CD4-positive, alpha-beta T cell treated with Interleukin-21 for 1 hour (primary cell): ENCODE measurements at places on chromosomes 16 and 17.

GRCh38 chr16:49530427-49530970, 156.9 kb downstream of the C16orf78 start:
- DNase-seq, result no peak

GRCh38 chr17:41481036-41481435, at the start of gene KRT35:
KRT35 (minus strand) TSS chr17:41481151; CDS start chr17:41481097, 54 bp downstream.
- DNase-seq, result no peak

DNA sequence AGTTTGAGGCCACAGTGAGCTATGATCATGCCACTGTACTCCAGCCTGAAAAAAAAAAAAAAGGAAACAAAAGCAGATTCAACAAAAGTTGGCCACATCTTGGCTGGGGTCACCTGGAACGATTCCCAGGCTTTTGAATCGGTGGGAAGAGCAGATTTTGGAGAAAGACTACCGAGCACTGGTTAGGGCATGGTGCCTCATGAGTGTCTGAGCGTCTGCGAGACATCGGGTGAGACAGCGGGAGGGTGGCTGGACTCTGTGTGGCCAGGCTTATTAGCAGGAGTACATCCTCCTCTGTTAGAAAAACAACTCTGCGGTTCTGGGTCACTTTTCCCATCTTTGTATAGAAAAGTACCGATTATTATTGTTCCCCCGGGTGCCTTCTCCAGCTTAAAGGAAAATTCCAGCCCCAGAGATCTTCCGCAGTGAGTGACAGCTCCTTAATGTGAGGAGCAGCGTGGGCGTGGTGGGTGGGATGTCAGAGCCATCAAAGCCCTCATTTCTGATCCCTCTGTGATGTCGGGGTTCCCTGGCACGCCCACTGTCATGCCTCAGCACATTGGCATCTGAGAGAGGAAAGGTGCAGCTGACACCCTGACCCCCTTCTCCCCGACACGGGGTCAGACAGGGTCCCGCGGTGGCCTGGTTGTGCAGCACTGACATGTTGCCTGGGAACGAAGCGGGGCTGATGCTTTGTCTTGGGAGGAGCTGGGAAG, 6.9 kb downstream of the RGS9 start:
- DNase-seq, result no peak

DNA sequence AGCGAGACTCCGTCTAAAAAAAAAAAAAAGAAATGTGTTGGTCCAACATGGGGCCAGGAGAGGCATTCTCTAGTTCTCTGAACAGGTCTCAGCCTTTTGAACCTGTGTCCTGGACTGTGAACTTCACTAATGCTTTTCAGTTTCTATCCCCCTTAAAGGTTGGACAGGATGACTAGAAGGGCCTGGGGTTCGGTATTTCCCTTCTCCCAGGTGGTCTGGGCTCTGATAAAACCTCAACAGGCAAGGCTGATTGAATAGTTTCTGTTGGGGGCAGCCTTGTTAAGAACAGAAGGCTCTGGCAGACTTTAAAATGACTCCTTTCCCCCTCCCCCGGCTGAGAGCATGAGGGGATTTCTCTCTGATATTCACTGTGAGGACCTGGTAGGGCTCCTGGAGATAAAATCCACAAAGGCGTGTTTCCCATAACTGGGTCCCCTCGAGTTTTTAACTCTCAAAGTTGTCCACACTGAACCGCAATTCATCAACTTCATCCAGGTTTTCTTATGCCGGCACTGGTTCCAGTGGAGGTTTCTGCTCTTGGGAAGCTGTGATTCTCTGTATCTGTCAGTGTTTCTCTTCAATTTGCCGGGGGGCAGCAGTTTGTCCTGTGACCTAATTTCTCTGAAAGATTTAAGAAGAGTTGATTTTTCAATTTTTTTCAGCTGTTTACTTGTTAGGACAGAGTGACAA, 91.3 kb downstream of the METRNL start:
- no peak for DNase-seq

- no peak for DNase-seq
These were observed 632 bp downstream of the BAIAP3 start for GRCh38 chr16:1333854-1334700.

DNA sequence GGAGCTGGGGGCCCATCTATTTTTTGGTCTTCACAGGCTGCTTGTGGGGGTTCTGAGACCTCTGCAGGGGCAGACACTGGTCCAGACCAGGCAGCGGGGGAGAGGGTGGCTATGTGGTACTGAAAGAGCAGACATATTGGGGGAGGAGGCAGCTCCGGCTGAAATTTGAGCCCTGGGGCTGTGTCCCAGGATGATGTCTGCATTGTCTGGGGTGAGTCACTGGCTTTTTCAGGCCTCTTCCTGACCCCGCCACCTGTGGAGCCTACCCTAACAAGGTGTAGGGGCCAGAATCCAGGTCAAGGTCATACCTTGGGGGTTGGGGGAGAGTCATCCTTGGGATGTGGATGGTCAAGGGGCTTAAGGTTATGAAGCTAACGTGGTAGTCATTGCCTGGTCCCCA, 2.4 kb downstream of the CORO6 start:
- no peak for DNase-seq

DNA sequence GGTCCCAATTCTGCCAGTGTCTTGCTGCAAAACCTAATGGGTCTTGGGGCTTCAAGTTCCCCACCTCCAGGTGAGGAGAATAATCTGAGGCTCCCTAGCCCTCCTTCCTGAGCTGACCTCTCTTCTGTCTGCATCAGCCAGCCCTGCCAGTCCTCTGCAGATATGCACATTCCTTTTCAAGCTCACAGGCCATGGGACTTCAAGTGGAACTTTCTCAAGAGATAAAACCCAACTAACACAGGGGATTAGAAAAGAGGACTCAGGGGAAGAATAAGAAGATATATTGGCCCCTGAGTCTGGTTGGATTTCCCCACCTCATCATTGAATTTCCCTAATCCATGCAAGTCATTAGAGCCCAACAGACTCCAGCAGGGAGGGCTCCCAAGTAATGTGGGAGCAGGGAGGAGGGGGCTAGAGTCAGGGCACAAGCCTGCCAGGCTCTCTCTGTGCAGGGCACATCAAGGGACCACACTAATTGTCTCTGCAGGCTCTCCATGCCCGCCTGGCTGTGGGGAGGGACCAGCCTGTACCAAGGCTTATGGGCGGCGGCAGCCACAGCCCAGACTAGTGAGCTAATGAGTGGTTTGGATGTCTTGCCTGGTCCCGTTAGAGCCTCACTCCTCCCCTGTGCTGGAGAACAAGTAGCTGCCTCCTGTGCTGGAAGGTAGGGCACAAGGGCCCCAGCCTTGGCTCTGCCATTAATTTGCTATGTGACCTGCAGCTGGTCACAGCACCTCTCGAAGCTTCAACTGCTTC, 1.2 kb downstream of the KRT14 start:
- DNase-seq, result no peak

- no peak for DNase-seq
These were observed 188.5 kb upstream of the IRX3 start for GRCh38 chr16:54475019-54475601.

GRCh38 chr16:50059111-50059510, 6.7 kb upstream of the HEATR3 start:
- no peak for DNase-seq

- DNase-seq, result no peak
These were observed 10.1 kb upstream of the PIPOX start for GRCh38 chr17:29032857-29033197.

GRCh38 chr16:7397901-7398300, 65.3 kb downstream of the RBFOX1 start:
- no peak for DNase-seq
